ENCODE measurements at places on chromosomes 16 and 17.

DNA sequence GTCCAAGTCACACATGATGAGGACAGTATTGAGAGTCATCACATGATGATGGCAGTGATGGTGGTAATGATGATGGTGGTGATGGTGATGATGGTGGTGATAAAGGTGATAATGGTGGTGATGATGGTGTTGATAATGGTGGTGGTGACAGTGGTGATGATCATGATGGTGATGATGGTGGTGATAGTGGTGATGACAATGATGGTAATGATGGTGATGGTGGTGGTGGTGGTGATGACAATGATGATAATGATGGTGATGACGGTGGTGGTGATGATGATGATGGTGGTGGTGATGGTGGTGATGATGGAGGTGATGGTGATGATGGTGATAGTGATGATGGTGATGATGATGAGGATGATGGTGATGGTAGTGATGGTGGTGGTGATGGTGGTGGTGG, 190.2 kb upstream of the ZNF469 start:
- no peaks in the 10 kb centered on the region for H3K27me3 ChIP-seq
- H3K4me1 ChIP-seq, result no peaks in the 10 kb centered on the region
- H3K27ac ChIP-seq, result no peak overlapping the region
- no peak for DNase-seq

GRCh38 chr17:64009571-64010402, 10.6 kb downstream of the ICAM2 start:
- H3K4me1 ChIP-seq, result peaks cover 50% of the 10 kb centered on the region
- no peaks in the 10 kb centered on the region for H3K27me3 ChIP-seq
- no peak overlapping the region for H3K4me3 ChIP-seq
- peaks cover 11% of the 10 kb centered on the region for H3K36me3 ChIP-seq
- no peak overlapping the region for H3K27ac ChIP-seq

- H3K4me1 ChIP-seq, result peaks cover 23% of the 10 kb centered on the region
- no peaks in the 10 kb centered on the region for H3K36me3 ChIP-seq
- H3K27me3 ChIP-seq, result no peaks in the 10 kb centered on the region
- no peak overlapping the region for H3K27ac ChIP-seq
Measured at GRCh38 chr16:81457326-81458133, 12.9 kb downstream of the CMIP start.

DNA sequence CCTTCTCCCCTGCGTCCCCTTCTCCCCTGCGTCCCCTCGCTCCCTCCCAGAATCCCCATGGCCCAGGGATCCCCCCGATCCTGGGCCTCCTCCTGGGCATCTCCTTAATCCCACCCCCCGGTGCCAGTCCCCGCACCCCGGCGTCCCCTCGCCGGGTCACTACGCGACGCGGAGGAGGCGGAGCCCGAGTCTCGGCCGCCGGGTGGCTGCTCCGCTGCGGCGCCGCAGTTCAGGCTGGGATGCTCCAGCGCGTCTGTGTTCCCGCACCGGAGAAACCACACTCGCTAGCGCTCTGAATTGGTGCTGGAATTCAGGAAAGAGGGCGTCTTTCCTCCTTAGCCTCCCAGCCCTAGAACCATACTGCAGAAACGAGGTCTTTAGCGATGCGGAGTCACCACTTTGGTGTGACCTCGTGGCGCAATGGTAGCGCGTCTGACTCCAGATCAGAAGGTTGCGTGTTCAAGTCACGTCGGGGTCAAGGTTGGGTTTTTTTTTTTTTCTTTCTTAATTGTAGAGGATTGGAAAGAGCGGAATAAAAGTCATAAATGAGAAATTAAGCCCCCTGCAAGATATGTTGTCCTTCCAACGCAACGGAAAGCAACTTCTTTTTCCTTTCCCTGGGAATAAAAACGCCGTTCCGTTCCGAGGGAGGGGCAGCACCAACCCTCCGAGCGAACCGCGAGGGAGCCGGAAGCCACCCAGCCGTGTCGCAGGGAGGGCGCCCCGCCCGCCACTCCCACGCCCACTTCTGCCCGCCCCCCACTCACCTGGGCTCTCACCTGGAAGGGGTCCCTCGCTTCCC, 25.7 kb upstream of the SLC47A1 start:
- DNase-seq, result peak; percentile 89
- H3K27ac ChIP-seq, result peak overlapping the region; percentile 78
- no peaks in the 10 kb centered on the region for H3K27me3 ChIP-seq
- H3K36me3 ChIP-seq, result no peaks in the 10 kb centered on the region
- H3K4me1 ChIP-seq, result no peaks in the 10 kb centered on the region

GRCh38 chr17:83150369-83151055, 71.1 kb downstream of the METRNL start:
- no peak overlapping the region for H3K27ac ChIP-seq
- no peak for DNase-seq
- no peaks in the 10 kb centered on the region for H3K36me3 ChIP-seq
- H3K4me3 ChIP-seq, result no peak overlapping the region
- H3K27me3 ChIP-seq, result no peaks in the 10 kb centered on the region
- H3K4me1 ChIP-seq, result no peaks in the 10 kb centered on the region

- no peaks in the 10 kb centered on the region for H3K36me3 ChIP-seq
- no peak overlapping the region for H3K27ac ChIP-seq
- H3K4me3 ChIP-seq, result no peak overlapping the region
- no peaks in the 10 kb centered on the region for H3K4me1 ChIP-seq
- DNase-seq, result peak; percentile 77
Measured at GRCh38 chr16:74709441-74709877, 8.8 kb upstream of the MLKL start.

DNA sequence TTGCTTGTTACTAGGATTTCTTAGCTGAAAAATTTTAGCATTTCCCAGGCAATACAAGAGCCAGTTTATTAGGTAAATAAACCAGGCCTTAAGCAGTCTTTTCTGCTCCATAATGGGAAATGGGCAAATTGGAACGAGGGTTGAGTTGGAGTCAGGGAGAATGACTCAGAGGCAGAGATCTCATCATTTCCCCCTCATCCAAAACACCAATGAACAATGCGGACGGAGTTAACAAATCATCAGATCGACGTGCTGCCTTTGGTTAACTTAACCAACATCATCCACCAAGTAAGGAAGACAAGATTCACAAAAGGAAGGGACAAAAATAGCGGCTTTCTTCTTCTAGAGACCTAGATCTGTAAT, 243.5 kb downstream of the STX8 start:
- no peak for DNase-seq
- no peaks in the 10 kb centered on the region for H3K36me3 ChIP-seq
- H3K27me3 ChIP-seq, result no peaks in the 10 kb centered on the region
- no peak overlapping the region for H3K27ac ChIP-seq

- no peak overlapping the region for H3K4me3 ChIP-seq
- peaks cover 6% of the 10 kb centered on the region for H3K4me1 ChIP-seq
- H3K27ac ChIP-seq, result peak overlapping the region; percentile 53
- H3K36me3 ChIP-seq, result no peaks in the 10 kb centered on the region
- no peaks in the 10 kb centered on the region for H3K27me3 ChIP-seq
- no peak for DNase-seq
Measured at GRCh38 chr17:68566442-68566738, 34.8 kb downstream of the FAM20A start.

Measured in heart left ventricle (tissue), 16 donors.